ENCODE measurements at places on chromosomes 13 and 19. TPM values are rescaled to one million over a fixed set of nuclear protein-coding genes. Genes with fewer than 3 reads are reported as not detected.

Gene NHLRC3
- 13.8 TPM for total RNA-seq

Gene LSR
- 37.8 TPM for total RNA-seq

Gene ZNF256
- 2.9 TPM for total RNA-seq

Gene TEX101
- not detected for total RNA-seq

Gene ALOX5AP
- total RNA-seq, result 4.4 TPM

DNA sequence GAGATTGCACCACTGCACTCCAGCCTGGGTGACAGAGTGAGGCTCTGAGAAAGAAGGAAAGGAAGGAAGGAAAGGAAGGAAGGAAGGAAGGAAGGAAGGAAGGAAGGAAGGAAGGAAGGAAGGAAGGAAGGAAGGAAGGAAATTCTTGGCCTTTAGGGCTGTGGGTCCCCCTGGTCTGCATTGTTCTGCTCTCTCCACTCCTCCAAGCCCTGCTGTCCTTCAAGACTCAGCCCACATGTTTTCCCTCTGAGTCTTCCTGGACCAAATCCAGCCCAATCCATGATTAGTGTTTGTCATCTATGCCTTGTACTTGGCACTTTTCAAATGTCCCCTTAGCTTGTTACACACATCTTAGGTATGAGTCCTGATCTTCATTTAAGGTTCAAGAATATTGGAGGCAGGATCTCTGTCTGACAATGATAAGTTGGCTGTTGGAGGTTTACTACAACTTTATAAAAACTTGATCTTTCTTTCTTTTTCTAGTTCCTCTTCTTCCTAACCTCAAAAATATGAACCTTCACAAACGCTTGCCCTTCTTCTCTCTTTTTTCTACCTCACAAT is 48.8 kb upstream of the INTS6 start:
- no peak for DNase-seq

- DNase-seq, result peak; percentile 72
Measured at GRCh38 chr19:1028062-1028926, 1.9 kb downstream of the CNN2 start.

DNA sequence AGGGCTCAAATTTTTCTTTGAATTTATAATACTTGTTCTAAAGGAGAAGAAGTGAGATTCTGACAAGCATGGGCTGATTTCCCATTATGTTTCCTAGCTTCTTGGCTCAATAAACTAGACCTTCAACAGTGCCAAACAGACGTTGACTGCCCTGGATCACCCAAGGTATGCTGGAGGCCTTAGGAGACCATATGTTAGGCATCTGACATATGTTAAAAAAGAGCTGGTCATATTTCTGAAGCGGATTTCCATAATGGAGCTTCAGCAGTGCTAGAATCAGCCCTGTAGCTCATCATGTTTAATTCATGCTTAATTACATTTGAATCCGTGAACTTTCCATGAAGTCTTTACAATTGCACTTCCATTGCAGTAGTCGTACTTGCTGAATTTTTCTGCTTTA is 653.3 kb downstream of the DIAPH3 start:
- DNase-seq, result no peak

DNA sequence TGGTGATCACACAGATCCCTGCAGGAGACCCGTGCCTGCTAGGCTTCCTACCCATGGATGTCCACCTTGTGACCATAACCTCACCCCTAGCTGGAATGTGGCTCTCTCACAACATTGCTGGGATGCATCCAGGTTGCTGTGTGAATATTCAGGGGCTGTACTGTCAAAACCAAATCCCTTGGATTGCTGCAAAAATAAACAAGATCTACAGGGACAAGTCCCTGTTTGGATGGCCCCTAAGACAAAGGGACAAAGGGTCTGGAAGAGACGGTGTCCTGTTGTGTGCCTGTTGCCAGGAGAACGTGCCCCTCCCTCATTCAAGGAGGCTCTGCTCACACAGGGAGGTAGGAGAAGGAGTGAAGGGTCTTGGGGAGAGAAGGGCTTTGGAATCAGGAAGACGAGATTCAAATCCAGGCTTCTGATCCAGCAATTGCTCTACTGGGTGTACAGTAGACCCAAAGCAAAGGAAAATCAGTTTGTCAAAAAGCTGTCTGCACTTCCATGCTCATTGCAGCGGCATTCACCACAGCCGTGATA is 89.2 kb upstream of the WASF3 start:
- no peak for DNase-seq

DNA sequence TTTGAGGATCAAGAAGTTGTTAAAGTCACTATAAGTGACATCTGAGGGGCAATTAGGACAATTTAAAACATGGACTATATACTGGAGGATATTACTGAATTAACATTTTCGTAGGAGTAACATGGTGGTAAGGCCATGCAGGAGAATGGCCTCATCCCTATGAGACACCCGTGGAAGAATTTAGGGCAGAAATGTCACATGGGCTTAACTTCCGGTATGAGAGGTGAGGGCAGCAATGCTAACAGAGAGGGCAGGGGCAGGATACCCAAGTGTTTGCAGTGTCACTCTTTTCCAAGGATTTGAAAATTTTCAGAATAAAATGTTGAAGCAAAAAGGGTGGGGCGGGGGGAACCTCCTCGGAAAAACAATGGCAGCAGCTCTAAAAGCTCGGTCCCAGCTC is 23.6 kb downstream of the RANBP3 start:
- no peak for DNase-seq

GRCh38 chr19:13169769-13170168 is 19.6 kb downstream of the IER2 start:
- no peak for DNase-seq

- no peak for DNase-seq
Measured at GRCh38 chr19:37909661-37910199, 2.7 kb downstream of the SIPA1L3 start.

DNA sequence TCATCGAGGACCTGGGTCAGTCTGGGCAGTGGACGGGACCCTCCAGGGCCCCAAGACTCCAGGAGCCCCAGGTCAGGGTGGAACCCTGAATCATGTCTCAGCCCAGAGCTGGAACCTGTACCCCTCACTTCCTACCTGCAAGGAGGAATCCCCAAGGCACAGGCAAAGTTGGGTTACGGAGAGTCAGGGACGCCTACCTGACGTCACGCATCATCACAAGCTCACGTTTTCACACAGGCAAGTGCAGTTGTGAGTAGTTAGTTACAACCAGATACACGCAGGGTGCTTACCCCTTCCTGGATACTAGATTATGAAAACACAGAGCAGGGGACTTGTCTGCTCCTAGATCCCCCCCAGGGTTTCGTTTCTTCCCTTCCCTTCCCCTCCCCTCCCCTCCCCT is 1.9 kb downstream of the RETN start:
- DNase-seq, result no peak

- no peak for DNase-seq
Measured at GRCh38 chr13:36405151-36405550, 27.1 kb upstream of the CCNA1 start.

DNA sequence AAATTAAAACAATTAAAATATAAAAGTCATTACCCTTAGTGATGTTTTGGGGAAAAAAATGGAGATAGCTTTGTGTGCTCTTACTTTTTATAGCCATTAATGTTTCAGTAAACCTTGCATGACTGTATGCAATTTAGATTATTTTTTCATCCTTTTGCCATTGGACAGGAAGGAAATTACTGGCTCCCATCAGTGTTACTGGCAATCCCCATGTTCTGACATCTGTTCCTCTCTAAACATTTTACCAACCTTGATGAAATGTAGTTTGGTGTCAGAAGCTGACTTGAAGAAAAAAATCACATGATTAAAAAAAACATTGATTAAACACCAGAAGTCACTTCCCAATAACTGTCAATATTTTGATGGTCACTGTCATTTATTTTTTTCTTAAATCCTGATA is 52.3 kb upstream of the ZNF536 start:
- DNase-seq, result no peak

GRCh38 chr19:53308339-53308811 is 25.2 kb upstream of the ZNF845 start:
- DNase-seq, result no peak

- DNase-seq, result no peak
Measured at GRCh38 chr13:27613628-27614027, 6.7 kb downstream of the LNX2 start.

- peak; percentile 1 for DNase-seq
Measured at GRCh38 chr13:113112893-113113845, 7.6 kb downstream of the F7 start.

DNA sequence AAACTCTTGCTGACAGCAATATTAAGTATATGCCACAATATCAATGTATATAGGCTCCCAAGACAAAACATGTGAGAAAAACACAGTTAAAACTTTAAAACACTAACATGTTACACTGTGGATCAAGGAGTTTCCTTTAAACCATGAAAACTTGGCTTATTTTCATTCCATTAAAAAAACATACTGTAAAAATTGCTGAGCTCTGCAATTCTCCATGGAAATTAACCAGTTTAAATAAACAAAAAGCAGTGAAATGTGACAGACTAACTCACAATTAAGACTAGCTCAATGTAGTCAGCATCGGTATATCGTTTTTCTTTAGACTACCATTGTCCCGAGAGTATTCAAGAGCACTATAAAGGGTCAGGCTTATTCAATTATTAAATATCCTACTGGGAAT is 930.5 kb upstream of the SLITRK1 start:
- no peak for DNase-seq

DNA sequence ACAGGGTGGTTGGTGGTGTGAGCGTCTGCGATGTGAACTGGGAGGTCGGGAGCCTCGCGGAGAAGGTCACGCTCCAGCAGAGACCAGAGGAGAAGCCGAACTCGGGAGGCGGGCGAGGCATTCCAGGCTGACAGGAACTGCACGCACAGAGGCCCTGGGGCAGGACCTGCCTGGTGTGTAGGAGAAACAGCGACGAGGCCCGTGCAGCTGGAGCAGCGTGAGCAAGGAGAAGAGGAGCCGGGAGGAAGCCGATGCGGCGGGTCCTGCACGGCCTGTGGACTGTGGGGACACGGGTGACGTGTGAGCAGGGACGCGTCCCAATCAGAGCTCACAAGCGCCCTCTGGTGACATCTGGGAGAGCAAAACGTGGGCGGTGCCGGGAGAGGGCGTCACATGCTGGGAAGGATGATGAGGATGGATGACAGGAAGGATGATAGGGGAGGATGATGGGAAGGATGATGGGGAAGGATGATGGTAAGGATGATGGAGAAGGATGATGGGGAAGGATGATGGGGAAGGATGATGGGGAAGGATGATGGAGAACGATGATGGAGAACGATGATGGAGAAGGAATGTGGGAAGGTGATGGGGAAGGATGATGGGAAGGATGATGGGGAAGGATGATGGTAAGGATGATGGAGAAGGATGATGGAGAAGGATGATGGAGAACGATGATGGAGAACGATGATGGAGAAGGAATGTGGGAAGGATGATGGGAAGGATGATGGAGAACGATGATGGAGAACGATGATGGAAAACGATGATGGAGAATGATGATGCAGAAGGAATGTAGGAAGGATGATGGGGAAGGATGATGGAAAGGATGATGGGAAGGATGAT is 16.1 kb upstream of the MADCAM1 start:
- DNase-seq, result peak; percentile 70

GRCh38 chr13:47420568-47420967 is 523.7 kb upstream of the HTR2A start:
- DNase-seq, result no peak

DNA sequence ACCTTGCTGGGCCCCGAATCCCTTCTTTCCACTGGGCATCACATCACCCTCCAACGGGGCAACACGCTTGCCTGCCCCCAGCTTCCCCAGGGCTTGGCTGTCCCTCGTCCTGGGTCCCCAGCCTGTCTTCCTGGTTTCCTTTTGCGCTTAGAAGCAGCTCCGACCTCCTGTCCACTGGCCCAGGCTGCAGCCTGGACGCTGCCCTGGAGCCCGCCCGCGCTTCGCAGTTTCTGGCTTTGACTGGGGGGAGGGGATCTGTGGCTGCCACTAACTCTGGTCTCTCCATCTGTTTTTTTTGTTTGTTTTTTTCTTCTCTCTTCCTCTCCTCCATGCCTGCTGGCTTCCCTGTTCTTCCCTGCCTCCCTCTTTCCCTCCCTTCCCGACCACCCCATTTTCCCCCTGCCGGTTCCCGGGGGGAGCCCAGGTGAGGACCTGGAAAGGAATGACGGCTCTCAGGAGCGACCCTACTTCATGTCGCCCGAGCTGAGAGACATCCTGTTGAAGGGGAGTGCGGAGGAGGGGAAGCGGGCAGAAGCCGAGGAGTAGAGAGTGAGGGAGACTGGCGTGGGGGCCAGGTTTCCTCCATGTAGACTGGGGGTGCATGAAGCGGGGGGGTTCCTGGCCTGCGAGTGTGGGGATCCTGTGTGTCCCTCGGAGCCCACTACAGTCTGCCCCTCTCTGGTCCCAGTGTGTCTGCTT is 11.5 kb upstream of the ILF3 start:
- DNase-seq, result no peak
